ENCODE measurements at places on chromosomes 6 and 20. TPM values are rescaled to one million over a fixed set of nuclear protein-coding genes. Genes with fewer than 3 reads are reported as not detected.

TMC2 gene
- not detected for total RNA-seq

SMAP1 gene
- 27.3 TPM for total RNA-seq

DNA sequence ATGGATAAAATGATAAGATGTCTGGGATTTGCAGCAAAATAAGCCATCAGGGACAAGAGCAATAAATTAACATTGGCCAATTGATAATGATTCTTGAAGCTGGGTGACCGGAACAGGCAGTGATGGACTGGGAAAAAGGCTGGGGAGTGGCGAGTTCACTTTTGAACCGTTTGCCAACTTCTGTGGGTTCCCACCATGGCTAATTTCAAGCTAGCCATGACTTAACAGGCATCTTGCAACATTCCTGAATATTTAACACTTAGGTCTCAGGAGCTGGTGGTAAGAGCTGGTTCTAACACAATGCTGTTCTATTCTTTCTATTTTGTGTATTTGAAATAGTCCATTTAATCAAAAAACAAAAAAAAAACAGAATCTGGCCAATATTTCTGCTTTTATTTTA, 37.6 kb upstream of the CD83 start:
- DNase-seq: peak; percentile 67

DNA sequence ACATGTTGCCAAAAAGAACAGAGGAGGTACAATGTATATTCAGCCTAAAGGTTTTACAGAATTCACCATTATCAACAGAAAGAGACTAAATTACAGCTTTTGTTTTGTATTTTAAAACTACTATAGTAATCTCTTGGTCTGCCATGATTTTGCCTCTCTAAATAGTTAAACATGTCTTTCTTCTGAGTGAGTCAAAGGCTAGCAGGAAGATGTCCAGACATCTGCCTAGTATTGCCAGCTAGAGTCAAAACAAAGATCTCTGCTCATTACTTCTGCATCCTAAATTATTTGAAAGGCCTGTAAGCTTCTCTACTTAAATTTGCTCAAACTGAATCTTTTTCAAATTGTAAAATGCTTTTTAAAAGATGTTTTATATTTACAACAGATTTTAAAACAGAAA, 8.8 kb downstream of the ASF1A start:
- peak; percentile 48 for DNase-seq

DNA sequence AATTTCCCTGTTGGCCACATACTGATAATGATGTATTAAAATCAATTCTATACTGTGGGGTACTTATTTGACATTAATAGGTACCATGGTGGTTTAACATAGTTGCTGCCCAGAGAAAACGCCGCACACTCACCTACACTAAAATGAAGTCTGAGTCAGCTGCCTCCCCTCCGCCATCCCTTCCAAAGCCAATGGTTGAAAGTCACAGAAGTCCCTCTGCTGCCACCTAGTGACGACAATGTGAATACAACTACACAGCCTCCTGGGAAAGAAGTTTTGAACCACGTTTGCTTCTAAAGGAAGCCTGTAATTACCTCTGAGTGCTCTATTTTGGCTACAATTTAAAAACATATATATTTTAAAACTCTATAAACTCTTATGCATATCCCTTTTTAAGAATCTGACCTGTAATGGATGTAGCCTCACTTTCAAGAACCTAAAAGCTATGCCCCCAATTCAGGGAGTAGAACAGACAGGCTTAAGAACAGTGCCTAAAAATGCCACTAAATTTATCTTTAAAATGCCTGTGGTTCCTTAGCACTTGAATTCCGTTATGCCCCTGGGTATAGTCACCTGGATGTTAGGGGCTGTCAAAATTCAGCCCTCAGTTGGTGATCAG, 20.6 kb upstream of the ECI2 start:
- DNase-seq: peak; percentile 71

DNA sequence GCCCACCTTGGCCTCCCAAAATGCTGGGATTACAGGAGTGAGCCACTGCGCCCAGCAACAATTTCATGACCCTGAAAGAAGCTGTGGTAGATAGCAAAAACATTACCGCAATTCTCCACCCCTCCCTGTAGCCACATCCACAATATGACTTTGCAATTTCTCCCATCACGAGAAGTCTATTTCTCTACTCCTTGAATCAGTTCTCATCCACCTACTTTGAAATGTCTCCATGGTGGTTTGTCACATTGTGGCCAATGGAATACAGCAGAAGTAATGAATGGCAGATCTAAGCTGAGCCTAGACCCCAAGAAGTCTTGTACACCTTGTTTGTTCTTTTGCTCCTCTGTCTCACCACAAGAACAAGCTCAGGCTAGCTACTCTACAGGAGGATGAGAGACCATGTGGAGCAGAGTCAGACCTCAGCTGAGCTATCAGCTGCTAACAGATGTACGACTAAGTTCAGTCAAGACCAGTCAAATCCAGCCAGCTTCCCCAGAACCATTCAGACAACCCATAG, 6.3 kb downstream of the OXT start:
- DNase-seq: no peak

GRCh38 chr6:155327326-155328073, 13.2 kb upstream of the TFB1M start:
- peak; percentile 39 for DNase-seq

GRCh38 chr20:52922436-52922835, 49.7 kb upstream of the TSHZ2 start:
- DNase-seq: peak; percentile 14

DNA sequence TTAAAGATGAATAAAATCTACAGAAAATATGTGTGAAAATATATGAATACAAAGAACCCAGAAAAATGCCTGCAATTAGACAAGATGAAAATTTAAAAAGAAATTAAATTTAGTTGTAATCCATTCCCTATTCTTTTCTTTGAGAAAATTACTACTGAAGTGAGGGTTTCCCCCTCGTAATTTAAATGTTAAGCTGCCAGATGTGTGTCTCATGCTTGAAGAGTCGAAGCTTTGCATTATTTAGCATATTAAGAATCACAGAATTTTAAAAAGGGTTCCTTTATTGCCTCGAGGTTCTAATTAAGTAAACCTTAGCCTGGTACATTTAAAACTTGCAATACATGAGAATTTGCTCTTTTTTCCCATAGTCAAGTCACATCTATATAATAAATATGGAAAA, 630.1 kb downstream of the TFAP2A start:
- no peak for DNase-seq
